Bronchial epithelial cell (primary cell): ENCODE measurements at places on chromosomes 12 and 14.

- no peak for DNase-seq
These were observed 85.1 kb upstream of the C14orf180 start for GRCh38 chr14:104494483-104494882.

DNA sequence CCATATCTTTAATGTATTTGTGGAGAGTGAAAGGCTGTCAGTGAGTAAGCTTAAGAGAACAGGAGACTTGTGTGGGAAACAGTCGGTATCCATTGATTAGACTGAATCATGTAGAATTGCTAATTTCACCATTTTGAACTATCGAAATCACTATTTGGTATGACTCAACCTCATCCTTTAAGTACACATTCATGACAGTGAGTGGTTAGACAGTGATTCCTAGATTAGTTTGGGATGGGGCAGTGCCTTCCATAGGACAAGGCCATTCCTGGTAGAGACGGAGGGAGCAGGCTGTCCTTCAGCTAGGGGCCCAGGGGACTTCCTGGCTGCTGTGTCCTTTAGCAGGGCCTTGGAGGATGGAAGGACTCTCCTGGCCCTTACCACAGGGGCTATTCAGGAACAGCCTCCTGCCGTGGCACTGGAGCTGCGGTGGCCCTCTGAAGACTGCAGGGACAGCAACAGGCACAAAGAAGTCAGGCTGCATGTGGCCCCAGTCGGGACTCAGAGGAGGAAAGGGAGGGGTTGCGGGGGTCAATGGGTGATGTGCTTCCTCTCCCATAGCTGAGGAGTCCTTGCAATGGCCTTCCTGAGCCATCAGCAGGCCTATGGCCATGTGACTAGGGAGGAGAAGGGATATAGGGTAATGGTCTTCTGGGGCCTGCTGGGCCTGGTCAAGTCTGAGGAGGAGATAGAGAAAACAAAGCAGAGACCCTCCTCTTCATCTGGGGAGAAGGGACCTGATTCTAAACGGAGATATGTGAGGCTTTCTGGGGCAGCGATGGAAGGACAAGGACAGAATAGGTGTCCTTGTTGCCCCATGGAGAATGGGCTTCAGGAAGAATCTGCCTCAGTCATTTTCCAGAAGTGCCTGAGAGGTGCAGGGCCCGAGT is 11.2 kb downstream of the SERPINA1 start:
- peak; percentile 42 for DNase-seq

GRCh38 chr14:69543341-69544115 is 31.1 kb downstream of the CCDC177 start:
- DNase-seq: peak; percentile 98

- DNase-seq: no peak
These were observed 32.9 kb downstream of the RPS6KA5 start for GRCh38 chr14:91027561-91027960.

- no peak for DNase-seq
These were observed 89.2 kb upstream of the TMEM263 start for GRCh38 chr12:106866426-106867080.

DNA sequence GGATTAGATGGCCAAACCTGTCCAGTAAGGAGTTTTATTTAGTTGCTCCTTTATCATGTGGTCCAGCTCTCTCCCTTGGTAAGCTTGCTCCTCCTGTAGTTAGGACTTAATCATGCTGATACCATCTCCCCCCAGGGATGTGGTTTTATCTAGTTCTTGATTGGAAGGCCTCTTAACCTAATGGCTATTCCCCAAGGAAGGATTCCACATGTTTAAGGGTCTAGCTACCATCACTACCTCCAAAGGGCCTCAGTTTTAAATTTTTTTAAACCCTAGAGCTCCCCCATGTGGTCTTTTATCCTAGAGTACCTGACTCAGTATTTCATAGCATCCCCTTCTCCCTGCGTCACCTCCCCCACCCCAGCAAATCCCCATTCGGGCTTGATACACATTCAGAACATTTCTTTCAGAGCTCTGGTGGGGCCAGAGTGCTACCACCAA is 22.5 kb downstream of the MAP3K12 start:
- no peak for DNase-seq

- DNase-seq: no peak
These were observed 344.2 kb upstream of the FKBP4 start for GRCh38 chr12:2450553-2450952.

GRCh38 chr12:31363831-31364230 is 37.9 kb upstream of the SINHCAF start:
- no peak for DNase-seq

- DNase-seq: no peak
These were observed 87.7 kb downstream of the ITPK1 start for GRCh38 chr14:93027810-93028723.

DNA sequence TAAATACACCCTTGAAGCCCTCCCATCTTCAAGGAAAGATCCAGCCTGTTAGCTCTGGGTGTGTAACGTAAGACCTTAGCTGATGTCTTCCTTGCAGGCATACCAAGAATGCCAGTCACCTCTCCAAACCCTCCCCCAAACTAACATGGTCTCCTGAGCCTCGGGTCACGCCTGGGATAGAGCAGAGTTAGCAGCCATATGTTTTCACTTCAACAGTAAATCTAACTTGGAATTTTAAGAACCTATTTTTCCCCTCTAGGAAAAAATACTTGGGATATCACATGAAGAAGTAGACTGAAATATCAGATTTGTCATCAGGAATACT is 27.9 kb downstream of the BCL2L14 start:
- DNase-seq: no peak

DNA sequence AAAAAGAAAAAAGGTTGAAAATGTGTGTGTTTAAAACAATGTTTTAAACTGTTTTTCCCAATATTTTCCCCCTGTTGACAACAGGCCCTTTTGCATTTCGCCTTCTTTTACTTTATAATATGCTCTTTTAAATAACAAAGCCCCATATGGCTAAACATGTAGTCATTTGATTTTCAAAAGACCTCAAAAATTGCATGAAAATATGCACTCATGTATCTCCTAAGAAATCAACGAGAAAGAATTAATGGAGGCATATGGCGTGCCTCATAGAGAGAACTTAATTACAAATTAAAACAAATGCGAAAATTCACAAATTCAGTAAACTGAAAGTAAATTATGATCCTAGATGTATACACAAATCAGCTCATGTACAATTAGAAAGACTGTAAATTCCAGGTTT is 202.6 kb upstream of the FOXN3 start:
- DNase-seq: no peak

DNA sequence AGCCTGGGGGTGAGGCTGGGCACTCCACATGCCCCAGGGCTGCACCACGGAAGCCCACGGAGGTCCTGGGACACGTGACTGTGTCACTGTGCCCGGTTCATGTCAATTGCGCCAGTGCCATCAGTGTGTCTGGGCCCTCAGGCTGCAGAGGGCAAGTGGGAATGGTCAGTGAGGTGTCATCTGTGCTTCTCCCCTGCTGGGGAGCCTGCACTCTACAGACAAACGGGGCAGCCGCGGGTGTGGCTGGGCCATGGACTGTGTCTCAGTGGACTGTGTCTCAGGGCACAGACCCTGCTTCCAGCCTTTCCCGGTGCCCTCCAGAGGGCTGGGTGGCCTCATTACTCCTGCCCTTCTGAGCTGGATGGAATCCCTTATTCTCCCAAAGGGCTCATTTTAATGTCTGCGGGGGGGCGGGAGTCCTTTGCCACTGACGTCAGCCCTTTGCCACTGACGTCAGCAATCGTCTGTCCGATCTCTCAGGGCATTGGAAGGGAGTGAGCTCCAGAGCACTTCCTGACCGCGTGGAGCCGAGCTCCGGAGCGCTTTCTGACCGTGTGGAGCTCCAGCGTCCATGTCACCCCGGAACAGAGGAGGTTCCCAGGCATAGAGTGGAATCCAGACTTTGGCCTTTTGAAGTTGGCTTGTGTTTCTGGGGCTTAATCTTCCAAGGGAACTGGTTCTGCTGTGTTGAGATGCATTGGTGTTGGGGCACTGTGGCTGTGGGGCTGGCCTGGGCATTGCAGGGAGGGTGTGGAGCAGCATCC is 72.4 kb downstream of the ADGRD1 start:
- no peak for DNase-seq

GRCh38 chr14:88007608-88008007 is 2.7 kb downstream of the GPR65 start:
- no peak for DNase-seq

GRCh38 chr12:106214571-106214970 is 33.2 kb downstream of the CKAP4 start:
- no peak for DNase-seq

GRCh38 chr12:121289962-121290361 is 6.5 kb downstream of the CAMKK2 start:
- no peak for DNase-seq

DNA sequence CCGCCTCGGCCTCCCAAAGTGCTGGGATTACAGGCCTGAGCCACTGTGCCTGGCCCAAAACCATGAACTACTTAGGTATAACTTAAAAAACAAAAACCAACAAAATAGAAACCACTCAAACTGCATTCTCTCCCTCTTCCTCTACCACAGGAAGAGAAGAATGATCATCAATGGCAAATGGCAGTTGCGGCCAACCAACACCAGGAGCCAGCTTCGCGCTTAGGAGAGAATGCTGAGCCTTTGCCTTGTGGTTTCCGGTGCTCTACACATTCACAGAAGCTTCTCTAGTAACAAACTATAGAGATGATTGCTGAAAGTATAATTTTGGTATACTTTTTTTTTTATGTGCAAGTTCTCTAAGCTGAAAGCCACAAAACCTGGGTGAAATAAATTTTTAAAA is 17.1 kb downstream of the CATSPERB start:
- no peak for DNase-seq

GRCh38 chr12:84585776-84586395 is 326.7 kb downstream of the SLC6A15 start:
- DNase-seq: no peak

DNA sequence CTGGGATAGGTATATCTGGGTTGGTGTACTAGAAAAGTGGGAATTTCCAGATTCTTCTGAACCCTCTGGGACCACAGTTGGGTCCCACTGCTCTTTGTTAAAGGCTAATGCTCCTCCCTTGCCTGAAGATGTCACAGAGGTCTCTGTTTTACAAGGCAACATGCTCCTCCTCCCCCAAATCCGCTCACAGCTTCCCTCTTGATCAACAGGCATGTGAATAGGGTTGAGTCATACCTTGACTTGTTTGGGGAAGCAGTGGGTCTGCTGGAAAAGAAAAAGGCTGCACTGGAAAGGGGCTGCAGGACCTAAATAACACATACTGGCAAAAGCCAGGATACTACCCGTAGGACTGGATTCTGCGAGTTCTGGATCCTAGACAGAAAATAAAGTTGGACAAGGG is 165.4 kb upstream of the TMEM260 start:
- no peak for DNase-seq

GRCh38 chr12:87020071-87020470 is 763.9 kb upstream of the MGAT4C start:
- DNase-seq: peak; percentile 25

- DNase-seq: no peak
These were observed 741.6 kb downstream of the FSCB start for GRCh38 chr14:43765474-43765873.

GRCh38 chr14:76924371-76925096 is 98.3 kb downstream of the LRRC74A start:
- no peak for DNase-seq

GRCh38 chr12:47774663-47775062 is 1.6 kb downstream of the SLC48A1 start:
- DNase-seq: no peak

DNA sequence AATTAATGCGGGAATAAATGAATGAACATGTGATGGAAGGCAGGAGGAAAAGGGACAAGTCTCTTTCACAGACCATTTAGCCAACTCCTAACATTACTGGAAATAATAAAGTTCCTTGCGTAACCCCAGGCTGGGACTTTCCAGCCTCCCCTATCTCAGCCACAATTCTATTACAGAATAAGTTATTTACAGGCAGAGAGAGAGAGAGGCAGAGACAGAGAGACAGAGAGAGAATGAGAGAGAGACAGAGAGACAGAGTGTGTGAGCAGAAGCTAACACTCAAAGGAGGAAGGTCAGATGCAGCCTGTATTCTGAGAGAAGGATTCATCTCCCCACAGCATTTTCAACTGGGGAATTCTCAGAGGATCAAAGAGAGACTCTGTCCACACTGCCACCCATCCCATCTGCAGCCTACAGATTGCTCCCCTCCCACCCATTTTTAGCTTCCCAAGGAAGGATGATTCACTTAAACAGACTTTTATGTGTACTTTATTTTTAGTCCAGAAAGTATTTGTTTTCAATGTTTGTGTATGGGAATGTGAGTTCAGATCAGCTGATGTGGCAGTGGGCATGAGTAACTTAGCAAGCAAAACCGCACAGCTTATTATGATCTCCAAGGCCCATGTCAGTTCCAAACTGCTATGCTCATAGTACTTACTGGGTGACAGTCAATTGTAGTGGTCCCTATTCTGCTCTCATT is 165.7 kb downstream of the CAND1 start:
- peak; percentile 88 for DNase-seq

DNA sequence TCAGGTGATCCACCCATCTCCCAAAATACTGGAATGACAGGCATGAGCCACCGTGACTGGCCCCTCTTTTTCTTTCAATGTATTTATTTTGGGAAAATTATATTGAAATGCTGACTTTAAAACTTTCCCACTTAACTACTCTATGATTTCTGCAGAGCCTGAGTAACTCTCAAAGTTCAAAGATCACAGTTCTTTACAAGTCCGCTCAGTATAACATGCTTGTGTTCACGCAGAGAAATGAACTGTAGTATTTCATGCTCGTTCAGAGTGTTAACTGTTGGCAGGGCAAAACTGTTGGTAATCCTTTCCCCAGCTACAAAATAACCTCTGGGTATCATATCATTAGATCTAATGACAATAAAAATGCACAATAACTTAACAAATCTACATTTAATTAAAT is 50.7 kb upstream of the ADAMTS20 start:
- DNase-seq: no peak

GRCh38 chr12:77122661-77123060 is 57.3 kb upstream of the E2F7 start:
- no peak for DNase-seq

DNA sequence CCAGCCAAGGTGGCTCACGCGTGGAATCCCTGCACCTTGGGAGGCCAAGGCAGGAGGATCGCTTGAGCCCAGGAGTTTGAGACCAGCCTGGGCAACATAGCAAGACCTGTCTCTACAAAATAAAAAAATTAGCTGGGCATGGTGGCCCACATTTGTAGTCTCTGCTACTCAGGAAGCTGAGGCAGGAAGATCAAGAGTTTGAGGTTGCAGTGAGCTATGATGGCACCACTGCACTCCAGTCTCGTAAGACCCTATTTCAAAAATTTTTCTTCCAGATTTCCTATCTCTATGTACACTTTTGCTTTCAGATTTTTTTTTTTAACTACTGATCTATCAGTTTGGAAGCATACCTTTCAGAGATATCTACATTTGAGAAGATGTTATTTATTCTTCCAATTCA is 15.3 kb downstream of the SNX6 start:
- no peak for DNase-seq

DNA sequence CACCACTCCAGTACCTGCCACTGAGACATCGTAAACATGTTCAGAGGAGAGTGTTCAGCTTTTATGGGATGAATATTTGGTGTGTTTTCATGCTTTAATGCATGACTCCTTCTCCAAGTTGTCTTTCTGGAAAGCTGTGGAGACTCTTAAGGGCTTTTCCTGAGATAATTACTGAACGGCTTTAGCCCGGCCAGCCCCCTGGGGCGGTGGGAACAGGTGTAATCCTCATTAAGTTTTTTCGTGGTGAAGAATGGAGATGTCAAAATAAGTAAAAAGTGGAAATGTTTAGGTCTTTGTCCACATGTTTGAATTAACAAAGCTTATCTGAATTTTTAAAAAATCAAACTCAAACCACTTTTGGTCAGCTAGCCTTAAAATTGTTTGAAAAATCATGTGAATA is 1.5 kb downstream of the SYNE2 start:
- DNase-seq: no peak
